ENCODE measurements at places on chromosomes 2 and 18.
A peak's percentile ranks its signal among the peaks of the same experiment; 100 is the strongest.

- no peak for DNase-seq
These were observed 61.7 kb downstream of the PRKCE start for GRCh38 chr2:45713136-45713535.

DNA sequence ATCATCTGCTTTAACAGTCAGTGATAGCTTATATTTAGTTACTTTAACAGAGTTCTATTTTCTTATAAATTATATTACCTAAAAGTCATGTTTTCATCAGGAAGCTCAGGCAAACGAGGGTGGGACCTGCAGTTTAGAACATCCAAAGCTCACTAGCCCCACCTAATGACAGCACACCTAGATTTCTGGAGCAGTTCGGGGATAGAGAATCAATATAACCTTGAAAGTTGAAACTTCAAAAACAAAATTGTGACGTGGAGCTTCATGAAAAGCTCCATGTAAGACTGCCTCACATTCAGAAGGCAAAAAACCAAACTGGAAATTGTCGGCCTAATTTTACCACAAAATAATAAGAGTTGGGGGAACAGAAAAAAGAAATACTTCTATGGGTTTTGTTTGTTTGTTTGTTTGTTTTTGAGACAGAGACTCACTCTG is 185.9 kb upstream of the CCDC150 start:
- DNase-seq = peak; percentile 44

DNA sequence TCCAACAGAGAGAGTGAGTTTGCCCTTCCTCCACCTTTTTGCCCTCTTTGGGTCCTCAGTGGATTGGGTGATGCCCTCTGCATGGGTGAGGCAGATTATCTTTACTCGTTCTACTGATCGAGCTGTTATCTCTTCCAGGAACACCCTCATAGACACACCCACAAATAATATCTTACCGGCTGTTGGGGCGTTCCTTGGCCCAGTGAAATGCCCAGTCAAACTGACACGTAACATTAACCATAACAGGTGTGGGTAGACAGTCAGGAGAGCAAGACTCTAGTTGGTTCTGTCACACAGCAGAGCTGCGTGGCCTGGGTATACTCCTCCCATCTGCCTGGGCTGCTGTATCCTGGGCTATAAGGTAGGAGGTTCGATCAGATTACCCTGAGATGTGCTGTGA is 144.1 kb downstream of the AGAP1 start:
- DNase-seq = no peak

GRCh38 chr2:113848758-113849415 is 41.0 kb upstream of the ACTR3 start:
- no peak for DNase-seq

GRCh38 chr2:202387608-202388342 is 11.6 kb downstream of the BMPR2 start:
- no peak for DNase-seq

Data from HTR-8/SVneo (cell line).